ENCODE measurements at places on chromosomes 11 and 22.
A peak's percentile ranks its signal among the peaks of the same experiment; 100 is the strongest.

DNA sequence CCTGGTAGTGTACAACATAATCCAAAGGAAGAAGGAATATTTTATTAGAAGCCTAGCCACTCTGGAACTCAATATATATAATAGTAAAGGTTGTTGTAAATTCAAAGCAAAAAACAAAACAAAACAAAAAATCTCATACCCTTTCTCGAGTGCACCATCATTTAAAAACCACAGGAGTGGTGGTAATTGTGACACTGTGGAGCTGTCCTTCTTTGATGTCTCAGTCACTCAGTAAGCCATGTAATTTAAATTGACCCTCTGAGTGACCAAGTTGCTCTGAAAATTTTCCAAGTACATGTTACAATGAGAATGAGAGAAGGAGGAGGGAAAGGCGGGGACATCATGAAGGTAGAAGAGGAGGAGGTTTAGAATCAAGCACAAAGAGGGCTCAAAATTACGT lies 6.6 kb downstream of the PRSS23 start:
- no peak for DNase-seq

GRCh38 chr22:28728621-28729313 lies 12.9 kb downstream of the CHEK2 start:
- DNase-seq, result no peak

DNA sequence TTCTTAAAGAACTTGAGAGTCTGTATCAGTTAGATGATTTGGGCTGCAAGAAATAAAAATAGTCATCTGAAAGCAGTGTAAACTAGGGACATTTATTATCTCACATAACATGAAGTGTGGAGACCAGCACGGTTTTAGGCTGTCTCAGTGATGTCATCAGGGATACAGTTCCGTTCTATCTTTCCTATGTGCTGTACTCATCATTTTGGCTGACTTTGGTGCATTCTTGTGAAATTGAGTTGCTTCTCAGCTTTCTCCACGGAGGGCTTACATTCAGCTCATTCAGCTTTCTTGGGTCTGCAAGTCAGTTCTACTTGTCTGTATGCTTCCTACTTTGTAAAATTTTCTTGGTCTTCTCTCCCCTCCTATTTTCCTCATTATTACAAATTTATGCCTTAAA lies 51.8 kb upstream of the LIN7C start:
- no peak for DNase-seq

DNA sequence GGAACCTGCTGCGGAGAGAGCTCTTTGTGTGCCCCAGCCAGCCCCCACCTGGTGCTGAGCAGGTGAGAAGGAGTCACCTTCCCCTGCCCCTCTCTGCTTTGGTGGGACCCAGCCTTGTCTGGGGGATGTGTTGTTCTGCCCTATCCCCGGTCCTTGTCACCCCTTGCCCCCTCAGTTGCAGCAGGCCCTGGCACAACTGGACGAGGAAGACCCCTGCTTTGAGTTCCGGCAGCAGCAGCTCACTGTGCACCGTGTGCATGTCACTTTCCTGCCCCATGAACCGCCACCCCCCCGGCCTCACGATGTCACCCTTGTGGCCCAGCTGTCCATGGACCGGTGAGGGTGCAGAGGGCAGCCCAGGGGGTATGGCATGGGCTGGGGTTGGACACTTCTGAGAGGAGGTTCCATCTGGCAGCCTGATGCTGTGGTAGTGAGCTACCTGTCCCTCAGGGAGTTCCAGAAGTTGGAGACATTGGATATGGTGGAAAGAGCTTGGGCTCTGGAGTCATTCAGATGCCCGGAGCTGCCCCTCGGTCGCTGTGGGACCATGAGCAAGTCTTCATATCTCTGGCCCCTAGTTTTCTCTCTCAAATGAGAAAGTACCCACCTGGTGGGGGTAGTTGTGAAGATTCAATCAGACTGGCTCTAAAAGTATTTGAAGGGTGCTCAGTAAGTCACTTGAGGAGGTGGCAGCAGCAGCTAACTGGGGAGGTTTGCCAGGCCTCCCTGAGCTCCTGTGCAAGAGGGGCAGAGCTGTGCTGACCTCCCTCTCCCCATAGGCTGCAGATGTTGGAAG lies 4.3 kb downstream of the LARGE2 start:
- DNase-seq, result no peak

- DNase-seq, result no peak
These were observed 74.8 kb upstream of the E2F8 start for GRCh38 chr11:19315511-19315910.

- no peak for DNase-seq
These were observed 11.9 kb downstream of the APOA4 start for GRCh38 chr11:116811194-116811593.

GRCh38 chr11:10699072-10699471 lies 5.5 kb upstream of the IRAG1 start:
- no peak for DNase-seq

DNA sequence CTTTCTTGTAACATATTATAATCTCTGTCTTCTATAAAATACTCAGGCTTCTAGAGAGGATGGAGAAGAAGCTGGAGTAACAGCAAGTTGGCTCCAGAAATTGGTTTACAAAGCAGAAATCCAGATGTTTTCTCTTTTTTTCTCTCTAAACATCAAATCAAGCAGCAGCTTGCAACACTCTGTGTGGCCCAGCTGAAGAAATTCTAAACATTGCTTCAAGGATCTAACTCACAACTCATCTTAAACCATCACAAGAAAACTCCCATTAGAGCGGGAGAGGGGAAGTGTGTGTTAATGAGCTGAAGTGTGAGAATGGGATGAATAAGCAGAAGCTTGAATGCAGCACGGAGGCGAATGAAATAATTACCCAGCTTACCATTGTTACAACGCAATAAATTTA lies 146.5 kb downstream of the OPCML start:
- no peak for DNase-seq

- DNase-seq, result peak; percentile 25
These were observed 11.0 kb upstream of the PTPN5 start for GRCh38 chr11:18802381-18803257.

- DNase-seq, result no peak
These were observed 6.2 kb downstream of the ST14 start for GRCh38 chr11:130165601-130166456.

DNA sequence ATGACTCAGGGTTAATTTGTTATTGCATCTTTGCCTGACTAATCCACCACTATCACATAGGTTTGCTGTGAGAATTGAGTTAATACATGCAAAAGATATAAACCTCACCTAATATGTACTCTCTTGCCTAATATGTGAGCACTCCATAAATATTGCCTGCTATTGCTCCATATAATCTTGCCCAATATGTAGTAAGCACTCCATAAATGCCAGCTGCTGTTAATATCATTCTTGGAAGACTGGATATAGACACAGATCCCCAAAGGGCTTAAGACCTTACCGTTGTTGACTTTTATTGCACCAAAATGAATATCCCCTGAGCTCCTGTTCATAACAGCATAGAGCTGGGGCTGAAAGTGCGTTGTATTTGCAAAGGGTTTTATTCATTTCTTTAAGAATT lies 27.0 kb upstream of the LRRC55 start:
- DNase-seq, result no peak

DNA sequence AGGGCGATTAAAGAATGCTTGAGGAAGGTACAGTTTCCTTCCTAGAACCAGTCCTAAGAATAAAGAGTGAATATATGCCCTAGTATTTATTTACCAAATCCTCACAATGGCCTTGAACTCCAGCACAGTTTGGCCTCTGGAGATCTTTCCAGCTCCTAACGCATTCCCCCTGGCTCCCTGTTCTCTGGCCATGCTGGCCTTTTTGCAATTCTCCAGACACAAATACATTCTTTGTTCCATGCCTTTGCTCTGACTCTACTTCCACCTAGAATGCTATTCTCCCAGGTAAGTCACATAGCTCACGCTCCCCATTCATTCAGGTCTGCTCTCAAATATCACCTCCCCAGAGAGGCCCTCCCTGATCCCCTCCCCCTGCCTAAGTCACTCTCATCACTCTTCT lies 3.7 kb upstream of the DGKZ start:
- no peak for DNase-seq

GRCh38 chr11:119116235-119116594 lies 5.2 kb upstream of the HINFP start:
- no peak for DNase-seq

DNA sequence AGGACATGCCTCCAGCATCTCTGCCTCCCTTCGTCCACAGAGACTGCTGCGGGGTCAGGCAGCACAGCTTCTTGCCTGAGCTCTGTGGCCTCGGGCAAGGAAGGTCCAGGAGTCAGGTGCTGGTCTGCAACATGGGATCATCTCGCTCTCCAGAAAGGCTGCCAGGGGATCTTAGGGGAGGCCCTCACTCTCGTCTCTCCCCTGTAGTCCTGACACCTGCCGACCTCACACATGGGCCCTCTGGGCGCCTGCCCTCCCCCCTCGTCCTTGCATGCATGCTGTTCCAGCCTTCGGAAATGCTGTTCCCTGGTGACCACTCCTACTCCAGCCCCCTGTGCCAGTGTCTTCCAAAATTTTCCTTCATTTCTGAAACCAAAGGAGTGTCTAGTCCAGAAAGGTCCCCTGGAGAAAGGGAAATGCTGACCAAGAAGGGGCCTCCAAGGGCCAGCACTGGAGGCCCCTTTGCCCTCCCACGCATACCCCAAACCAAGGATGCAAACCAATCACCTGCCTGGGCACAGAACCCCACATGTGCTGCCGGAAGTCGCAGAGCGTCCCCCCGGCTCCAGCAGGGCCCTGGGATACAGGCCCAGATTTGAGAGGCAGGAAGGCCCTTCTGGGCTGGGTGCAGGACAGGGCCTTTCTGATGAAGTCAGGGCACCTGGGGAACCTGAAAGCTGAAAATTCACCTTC lies 41.0 kb downstream of the IGF2 start:
- DNase-seq, result peak; percentile 0

DNA sequence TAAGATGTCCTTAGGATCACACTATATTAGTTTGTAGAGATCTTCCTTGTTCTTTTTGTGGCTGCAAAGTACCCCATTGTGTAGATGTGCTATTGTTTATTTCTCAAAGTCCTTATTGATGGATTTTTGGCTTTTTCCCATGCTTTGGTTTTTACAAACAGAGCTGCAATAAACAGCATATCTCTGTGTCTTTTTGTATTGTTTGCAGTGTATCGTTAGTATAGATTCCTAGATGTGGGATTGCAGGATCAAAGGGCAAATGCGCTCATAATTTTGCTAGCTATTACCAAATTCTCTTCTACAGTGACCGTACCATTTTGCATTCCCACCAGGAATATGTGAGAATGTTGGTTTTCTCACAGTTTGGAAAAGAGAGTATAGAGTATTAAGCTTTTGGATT lies 27.5 kb upstream of the FTH1 start:
- no peak for DNase-seq

- no peak for DNase-seq
These were observed 77.3 kb upstream of the SHISAL1 start for GRCh38 chr22:44389926-44390612.

DNA sequence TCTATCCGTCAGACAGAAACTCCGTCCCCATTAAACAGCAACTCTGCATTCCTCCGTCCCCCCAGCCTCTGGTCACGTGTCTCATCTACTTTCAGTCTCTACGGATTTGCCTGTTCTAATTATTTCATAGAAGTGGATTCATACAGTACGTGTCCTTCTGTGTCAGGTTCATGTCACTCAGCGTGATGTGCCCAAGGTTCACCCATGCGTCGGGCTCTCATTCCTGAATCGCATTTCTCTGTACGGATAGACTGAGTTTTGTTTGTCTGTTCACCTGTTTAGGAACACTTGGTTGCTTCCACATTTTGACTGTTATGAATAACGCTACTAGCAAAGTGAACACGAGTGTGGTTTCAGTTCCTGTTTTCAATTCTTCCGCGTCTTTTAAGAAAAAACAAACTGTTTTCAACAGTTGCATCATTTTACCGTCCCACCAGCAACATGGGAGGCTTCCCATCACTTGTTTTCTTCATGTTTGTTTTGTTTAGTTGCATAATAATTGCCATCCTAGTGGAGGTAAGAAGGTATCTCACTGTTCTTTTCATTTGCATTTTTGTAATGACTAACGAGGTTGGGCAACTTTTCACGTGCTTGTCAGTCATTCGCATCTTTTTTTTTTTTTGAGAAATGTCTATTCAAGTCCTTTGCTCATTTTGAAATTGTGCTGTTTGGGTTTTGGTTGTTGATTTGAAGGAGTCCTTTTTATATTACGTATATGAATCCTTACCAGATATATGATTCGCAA lies 8.9 kb upstream of the NLRP6 start:
- DNase-seq, result peak; percentile 73

DNA sequence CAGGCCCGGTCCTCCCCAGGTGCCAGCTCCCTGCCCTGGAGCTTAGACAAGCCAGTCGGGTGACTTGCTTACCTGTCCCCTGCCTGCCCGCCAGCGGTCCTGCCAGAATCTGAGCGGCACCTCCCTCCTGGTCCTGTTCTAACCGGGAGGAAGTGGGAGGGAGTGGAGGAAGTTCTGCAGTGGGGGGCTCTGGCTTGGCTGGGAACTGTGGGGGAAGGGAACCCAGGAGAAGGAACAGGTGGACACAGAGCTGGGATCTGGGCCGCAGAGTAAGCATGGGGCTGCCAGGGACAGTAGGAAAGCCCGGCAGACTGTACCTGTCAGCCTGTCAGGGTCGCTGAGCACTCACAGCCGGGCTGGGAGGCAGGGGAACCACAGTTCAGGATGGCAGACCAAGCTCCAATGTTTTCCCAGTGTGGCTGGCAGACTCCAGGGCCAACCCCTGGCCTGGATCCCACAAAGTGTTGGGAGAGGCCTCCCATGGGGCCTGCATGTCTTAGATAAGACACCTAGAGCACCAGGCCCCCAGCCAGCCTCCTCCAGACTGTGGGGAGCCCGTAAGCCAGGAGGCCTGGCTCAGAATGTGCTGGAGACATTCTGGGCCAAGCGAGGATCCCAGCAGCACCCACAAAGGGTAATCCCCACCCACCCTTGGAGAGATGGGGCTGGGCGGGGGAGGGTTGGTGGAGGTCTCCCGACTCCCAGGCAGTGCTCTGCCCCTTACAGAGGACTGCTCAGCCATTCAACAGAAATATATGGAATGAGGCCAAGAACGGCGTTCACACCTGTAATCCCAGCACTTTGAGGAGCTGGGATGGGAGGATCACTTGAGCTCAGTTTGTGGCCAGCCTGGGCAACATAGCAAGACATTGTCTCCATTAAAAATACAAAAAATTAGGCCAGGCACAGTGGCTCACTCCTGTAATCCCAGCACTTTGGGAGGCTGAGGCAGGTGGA lies 2.3 kb downstream of the CYB5R3 start:
- no peak for DNase-seq

- no peak for DNase-seq
These were observed 6.5 kb downstream of the RFPL3 start for GRCh38 chr22:32364210-32364609.

DNA sequence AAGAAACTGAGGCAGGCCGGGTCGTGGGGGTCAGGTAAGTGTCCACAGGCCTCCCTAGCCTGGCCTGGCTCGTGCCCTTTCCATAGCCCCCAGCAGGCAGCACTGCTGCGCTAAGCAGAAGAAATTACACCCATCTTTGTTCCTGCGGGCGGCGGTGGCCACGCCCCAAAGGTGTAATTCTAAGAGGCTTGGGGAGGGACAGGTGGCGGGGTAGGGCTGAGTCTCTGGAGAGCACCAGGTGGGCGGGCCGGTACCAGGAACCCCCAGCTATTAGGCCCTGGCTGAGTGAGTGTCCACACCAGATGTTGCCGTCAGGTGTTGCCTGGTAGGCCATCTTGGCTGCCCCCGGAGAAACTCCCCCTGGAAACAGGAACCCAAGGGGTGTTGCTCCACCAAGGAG lies 12.3 kb upstream of the ARAP1 start:
- DNase-seq, result no peak
